ENCODE measurements at places on chromosomes 3 and 15.
A peak's percentile ranks its signal among the peaks of the same experiment; 100 is the strongest.

GRCh38 chr3:52004163-52004787 is 8.6 kb upstream of the RPL29 start:
- no peak for DNase-seq

DNA sequence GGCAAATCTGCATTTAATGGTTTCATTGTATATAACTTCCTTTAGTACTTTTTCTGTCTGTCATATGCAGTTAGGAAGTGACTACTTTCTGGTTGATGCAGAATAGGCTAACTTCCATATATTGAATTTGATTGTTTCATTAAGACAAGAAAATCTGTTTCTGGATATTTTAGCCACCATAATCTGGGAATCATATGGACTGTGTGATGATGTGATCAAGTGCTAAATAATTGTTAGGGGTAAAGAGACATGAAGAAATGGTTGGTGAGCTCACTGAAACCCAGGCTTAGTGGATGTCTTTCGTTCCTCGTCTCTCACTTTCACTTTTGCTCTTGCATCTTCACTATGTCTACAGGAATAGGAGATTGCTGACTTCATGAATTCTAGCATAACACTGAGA is 3.5 kb upstream of the MNS1 start:
- no peak for DNase-seq

DNA sequence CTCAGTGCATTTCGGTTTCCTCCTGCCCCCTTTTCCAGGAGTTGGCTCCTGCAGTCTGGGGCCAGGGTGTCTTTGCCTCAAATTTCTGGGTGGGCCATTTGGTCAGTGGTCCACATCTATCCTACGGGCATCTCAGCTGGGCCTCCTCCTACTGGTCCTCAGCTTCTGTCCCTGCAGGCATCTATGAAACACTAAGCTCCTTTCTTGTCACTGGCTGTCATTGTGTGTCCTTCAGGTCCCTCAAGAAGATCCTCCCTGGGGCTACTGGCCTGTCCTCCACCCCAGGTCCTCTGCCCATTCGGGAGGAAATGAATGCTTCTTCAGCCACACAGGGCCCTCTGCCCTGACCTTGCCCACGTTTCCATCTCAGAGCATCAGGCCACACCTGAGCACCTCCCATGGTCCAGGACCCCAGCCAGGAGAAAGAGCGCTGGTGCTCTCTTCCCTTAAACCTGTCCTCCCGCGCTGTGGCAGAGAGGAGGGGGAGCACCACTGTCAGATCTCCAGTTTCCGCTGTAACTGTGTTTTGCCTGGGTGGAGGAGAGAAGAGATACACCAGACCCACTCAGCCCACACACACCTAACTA is 1.8 kb downstream of the PRR23E start:
- no peak for DNase-seq

GRCh38 chr3:158434412-158435038 is 136.5 kb upstream of the MLF1 start:
- DNase-seq, result peak; percentile 11

- no peak for DNase-seq
These were observed 12.5 kb downstream of the PATL2 start for GRCh38 chr15:44698641-44699040.

DNA sequence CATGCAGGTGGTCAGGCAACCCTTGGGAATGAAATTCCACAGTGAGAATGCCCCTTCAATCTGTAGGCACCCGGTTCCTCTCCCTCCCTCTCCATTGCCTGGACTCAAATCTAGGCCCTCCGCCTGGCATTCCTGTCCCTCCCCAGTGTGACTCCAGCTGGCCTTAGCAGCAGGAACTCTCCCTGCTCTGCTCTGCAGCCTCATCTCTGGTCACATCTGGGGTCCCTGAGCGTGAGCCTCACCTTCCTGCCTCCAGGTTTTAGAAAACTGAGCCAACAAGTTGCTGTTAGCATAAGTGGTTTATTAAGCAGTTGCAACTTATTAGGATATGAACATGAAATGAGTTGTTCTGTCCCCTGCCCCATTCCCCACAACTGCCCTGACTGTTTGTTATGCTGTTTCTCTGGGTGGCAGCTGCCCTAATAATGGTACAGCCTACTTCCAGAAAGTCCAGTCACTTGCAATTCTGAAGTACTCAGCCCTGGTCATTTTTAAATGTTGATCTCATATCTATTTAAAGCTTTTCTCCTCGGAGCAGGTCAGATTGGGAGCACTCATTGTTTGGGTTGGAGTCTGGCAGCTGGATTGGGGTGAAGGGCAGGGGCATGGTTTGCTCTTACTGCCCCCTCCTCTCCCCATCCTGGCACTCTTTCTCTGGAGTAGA is 63.0 kb upstream of the ANKRD34C start:
- DNase-seq, result no peak

DNA sequence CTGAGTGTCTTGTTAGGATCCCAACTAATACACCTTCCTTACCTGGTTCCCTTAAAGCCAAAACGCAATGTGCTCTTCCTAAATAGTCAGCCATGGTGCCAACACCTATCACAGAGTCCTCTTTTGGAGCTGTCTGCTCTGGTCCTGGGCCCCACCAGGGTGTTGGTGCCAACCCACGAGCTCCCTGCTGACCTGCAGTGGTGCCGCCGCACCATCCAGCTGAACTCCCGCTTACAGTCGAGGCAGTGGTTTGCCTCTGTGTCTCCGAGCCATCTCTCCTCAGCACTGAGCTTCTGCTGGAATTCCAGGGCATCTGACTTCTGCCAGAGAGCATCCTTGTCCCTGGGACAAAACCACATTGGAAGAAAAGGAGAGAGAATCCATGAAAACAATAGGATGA is 15.9 kb downstream of the CXCR6 start:
- no peak for DNase-seq

DNA sequence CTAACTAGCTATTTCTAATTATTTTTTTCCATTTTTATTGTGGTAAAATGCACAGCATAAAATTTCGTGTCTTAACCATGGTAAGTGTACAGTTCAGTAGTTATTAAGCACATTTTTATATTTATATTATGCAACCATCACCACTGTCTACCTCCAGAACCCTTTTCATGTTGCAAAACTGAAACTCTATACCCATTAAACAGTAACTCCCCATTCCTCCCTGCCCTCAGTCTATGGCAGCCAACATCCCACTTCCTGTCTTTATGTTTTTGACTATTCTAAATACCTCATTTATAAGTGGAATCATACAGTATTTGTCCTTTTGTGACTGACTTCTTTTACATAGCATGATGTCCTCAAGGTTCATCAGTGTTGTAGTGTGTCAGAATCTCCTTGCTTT is 25.5 kb downstream of the SLC35A5 start:
- no peak for DNase-seq

DNA sequence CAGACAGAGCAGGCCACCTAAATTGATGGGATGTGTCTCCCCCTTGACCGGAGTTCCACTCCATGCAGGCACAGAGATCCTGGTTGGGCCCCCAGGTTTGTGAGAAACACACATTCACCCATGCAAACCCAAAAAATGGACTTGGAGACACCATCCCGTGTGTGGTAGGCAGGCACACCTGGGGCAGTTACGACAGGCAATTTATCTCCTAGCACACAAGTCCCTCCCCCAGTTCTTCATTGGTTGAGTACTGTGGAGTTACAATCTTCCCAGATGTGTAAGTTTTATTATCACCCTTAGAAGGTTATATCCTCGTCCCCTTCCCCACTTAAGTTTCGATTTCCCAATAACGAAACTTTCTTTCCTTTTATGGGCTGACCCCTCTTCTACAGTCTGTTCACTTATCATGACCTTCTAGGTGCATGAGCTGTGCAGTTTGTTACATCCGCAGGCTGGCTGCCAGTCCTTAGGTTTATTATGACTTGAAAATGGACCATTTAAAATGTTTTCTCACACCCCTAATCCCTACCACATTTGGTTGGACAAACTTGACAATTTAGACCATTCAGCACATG is 27.3 kb downstream of the ARL8B start:
- no peak for DNase-seq

- no peak for DNase-seq
These were observed 23.4 kb downstream of the RAB5A start for GRCh38 chr3:19970327-19970726.

DNA sequence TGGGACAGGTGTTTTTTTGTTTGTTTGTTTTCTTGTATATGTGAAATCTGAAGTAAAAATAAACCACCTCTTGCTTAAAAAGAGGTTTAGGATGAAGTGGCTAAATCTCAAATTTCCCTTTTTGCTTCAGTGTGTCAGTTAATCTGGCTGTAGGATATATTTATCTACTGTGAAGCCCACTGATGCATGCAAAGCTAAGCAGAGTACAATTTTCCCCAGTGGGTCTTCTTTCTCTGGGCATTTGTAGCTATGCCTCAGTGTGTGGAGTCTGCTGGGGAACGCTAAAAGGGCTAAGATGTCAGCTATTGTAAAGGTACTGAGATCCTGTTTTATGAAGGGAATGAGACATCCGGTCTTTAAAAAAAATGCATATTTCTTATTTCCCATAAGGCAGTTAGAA is 190.6 kb downstream of the TCF12 start:
- DNase-seq, result no peak

GRCh38 chr3:8724108-8724752 is 9.4 kb upstream of the CAV3 start:
- no peak for DNase-seq

DNA sequence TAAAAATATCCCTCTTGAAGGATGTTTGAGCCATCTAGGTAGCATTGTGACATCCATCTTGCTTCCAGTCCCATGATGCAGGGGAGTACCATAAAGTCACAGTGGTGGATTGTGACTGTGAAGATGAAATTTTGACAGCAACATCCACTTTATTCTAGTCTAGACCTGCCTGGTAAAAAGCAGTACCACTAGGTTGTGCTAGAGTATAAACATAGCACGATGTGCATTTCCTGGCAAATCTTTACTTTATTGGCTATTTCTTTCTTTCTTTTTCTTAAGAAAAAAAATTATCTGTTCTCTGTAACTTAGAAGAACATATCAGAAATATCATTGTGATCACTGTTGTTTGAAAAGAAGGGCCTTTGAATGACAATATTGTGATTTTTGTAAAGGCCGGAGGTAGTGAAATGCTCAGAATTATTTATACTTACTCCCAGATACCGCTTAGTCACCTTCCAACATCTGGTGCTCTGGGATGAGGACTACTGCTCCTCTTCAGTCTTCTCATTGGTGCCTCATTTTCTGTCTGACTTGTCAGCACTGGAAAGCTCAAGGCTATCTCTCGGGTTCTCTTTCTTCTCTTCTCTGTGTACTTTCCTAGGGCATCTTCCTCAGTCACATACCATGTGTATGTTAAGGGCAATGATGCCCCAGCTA is 35.6 kb downstream of the AGBL1 start:
- DNase-seq, result no peak

- DNase-seq, result peak; percentile 41
These were observed 423 bp downstream of the TKT start for GRCh38 chr3:53255423-53255774.

GRCh38 chr15:52733696-52734255 is 54.6 kb upstream of the ATOSA start:
- no peak for DNase-seq
